ENCODE measurements at places on chromosomes 13 and 19.

GRCh38 chr19:7505288-7505681, 10.6 kb upstream of the ZNF358 start:
- DNase-seq, result no peak

- DNase-seq, result no peak
Measured at GRCh38 chr13:40552895-40553294, 113.5 kb downstream of the FOXO1 start.

- DNase-seq, result no peak
Measured at GRCh38 chr19:28971049-28971448, 241.9 kb downstream of the UQCRFS1 start.

DNA sequence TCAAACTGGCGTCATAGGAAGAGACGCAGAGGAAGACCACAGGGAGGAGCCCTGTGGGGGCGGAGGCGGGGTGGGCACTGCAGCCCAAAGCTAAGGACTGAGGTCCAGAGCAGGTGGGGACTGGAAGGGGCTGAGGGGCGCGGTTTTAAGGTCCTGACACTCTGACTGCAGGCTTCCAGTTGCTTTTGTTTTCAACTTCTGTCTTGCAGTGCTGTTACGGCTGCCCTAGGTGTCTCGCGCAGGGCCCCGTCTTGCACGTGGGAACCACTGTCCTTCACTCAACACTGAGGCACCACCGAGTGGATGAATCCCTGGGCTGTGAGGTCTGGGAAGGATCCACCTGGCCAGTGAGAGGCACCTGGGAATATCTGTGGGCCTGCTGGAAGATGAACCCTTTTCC, 76.0 kb downstream of the TEX29 start:
- no peak for DNase-seq

DNA sequence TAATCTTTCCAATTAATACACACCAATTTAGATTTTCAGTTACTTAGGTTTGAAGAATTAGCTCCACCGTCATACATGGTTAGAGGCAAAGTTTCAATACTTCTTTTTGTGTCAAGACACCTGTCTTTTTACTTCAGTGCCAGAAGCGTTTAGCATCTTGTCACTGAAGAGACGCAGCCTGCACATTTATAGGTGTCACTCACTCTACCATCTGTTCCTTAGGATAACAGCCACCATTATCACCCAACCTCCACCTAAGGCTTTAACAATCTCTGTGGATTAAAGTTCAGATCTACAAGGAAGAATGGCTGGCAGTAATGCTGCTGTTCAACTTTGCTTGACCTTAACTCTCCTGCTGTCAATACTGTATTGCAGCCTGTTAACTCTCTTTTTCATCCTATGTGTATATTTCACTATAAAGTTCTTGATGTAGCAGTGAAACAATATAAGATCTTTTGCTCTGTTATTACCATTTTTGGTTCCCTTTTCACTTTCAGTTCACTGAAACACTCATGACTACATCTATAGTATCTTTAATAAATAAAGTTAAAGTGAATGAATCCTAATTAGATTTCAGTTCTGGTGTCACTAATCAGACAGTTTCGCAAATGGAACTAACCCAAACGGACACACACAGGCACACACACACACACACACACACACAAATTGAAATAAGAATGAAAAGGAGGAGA, 435.6 kb downstream of the PCDH9 start:
- DNase-seq, result no peak

DNA sequence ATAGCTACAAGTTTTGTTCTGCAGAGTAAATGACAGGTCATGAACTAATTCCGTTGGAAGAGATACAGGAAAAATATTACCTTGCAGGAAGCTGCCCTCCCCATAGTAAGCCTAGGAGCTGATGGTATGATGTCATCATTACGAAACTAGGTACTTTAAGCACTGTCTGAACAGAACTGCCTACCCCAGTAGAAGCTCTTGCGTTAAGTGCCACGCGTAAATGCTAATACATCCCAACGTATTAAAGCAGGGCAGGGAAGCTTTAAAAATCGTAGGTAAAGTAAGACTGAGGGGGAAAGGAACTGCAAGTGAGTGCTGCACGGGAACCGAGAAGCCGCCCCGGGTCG, 572 bp downstream of the UGGT2 start:
- DNase-seq, result no peak

DNA sequence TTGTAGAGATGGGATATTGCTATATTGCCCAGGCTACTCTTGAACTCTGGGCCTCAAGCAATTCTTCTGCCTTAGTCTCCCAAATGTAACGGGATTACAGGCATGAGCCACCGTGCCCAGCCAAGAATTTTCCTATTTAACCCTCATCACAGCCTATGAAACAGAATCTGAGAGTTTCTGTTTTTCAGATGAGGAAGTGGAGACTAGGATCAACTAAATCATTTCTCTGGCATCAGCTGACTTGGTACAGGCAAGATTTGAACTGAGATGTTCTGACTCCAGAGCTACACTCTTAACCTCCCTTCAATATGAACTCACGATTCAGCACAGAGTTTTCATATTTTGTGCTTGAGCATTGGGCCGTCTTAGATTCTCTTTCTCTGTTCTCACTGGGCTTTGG, 8.1 kb downstream of the ZNF460 start:
- no peak for DNase-seq

GRCh38 chr13:49810567-49811526, 18.4 kb upstream of the KPNA3 start:
- DNase-seq, result no peak

DNA sequence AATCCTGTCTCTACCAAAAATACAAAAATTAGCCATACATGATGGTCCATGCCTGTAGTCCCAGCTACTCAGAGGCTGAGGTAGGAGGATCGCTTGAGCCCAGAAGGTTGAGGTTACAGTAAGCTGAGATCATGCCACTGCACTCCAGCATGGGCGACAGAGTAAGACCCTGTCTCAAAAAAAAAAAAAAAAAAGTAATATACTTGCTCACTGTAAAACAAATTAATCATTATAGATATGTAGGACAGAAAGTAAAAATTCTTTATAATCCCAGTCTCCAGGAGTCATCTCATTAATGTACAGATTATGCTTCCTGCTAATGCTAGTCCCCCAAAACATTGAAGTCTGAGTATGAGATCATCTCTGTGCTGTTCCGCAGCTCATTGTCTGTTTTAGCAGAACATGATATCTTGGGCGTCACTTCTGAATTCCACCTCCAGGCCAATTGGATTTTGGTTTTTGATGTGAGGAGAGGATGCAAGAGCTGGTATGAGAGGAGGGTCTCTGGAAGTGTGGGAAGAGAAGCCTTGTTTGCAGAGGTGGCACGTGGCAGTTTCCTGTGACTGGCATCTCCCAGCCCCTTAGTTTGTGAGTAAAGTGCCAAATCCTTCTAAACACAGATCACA, 75.4 kb upstream of the NPAS1 start:
- no peak for DNase-seq

GRCh38 chr13:33744589-33745369, 73.2 kb upstream of the RFC3 start:
- DNase-seq, result no peak

DNA sequence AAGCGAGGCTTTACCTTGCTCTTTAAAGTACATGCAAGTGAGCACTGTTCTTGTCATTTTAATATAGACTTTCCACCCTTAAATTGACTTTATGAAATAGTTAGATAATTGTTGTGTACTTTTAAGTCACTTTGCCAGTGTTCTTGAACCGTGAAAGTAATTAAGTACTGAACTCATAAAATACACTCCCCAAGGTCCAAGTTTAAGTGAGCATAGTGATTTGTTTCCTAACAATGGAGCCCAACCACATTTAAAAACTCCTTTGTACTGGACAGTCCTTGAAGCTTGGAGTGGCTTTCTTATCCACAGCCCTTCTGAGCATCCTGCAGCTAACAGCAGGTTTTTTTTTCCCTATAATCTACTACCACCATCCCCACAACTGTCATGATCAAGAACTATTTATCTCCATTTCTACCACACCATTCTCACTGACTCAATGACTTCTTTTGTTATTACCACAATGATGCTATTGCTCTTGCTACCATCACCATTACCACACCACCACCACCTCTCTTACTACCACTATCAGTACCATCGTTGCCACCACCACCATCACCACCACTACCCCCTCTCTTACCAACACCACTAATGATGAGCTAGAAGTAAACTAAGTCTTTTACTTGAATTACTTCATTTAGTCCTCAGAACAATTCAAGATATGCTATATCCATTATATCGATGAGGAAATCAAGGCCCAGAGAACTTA, 452.6 kb downstream of the DIAPH3 start:
- no peak for DNase-seq

DNA sequence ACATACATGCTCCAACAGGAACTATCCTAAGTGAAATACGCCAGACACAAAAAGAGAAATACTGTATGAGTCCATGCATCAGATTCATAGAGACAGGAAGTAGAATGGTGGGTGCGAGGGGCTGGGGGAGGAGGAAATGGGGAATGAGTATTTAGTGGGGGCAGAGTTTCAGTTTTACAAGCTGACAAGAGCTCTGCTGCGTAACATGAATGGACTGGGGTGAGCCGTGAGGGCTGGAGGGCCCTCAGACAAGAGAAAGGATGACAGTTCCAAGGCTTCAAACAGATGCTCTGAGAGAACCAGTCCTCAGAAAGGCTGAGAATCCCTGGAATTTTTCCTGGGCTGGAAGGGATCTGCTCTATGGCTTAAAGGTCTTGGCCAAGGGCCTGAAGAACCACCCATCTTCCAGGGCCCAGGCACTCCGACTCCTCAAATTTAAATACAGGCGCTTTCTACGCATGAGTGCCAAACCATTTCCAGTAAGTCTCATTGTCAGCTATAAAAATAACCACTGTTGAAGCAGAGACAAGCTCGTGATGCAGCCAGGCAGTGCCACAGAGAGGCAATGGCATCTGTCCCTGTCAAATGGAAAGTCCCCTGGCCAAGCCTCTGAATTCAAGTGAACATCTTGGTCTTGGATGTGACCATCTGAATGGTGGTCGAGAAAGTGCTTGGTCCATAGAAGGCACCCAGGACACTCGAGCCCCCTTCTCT, 17.5 kb downstream of the KLF2 start:
- no peak for DNase-seq

GRCh38 chr13:42592915-42593900, 19.3 kb downstream of the TNFSF11 start:
- no peak for DNase-seq

- DNase-seq, result no peak
Measured at GRCh38 chr13:79631051-79631659, 150.2 kb downstream of the NDFIP2 start.

- DNase-seq, result no peak
Measured at GRCh38 chr19:56692206-56692895, 20.8 kb upstream of the ZNF835 start.

- no peak for DNase-seq
Measured at GRCh38 chr13:98626298-98626935, 49.5 kb upstream of the STK24 start.

- peak; percentile 97 for DNase-seq
Measured at GRCh38 chr19:49097453-49098288, 12.4 kb downstream of the SNRNP70 start.

DNA sequence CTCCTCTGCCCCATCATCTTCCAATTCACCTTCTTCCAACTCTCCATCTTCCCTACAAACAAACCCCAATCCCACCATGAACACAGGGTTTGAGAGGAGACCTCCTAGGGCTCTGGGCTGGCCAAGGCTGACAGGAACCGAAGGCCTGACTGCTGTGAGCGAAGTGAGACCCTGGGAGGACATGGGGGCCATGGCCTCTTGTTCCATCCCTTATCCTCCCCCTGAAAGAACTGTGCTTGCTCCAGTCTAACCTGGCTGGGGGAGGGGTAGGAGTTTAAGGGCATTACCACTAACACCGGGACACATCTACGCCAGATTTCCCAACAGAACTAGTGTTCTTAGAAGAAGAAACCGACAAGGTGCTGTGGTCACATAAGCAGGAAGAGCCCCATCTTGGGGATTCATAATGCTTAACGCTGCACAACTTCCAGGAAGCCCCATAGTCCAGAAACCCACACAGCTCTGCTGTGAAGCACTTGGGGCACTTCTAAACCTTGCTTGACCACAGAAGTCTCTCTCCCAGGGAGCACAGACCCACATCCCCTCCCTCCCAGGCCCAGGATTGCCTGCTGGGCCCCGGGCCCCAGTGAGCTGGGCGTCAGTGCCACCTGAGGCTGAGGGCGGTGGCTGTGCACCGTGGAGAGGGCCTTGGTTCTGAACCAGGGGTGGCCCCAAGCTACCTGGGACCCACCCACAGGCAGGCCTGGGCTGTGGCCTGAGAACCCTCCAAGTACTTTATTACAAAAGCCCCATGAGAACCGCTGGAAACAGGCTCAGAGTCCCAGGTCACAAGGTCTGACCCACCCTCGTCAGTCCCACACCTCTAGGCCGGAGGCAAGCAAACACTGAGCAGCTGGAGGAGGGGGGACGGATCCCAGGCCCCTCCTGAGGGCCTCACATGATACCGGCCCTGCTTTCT, 18.8 kb downstream of the ZC3H4 start:
- peak; percentile 74 for DNase-seq

DNA sequence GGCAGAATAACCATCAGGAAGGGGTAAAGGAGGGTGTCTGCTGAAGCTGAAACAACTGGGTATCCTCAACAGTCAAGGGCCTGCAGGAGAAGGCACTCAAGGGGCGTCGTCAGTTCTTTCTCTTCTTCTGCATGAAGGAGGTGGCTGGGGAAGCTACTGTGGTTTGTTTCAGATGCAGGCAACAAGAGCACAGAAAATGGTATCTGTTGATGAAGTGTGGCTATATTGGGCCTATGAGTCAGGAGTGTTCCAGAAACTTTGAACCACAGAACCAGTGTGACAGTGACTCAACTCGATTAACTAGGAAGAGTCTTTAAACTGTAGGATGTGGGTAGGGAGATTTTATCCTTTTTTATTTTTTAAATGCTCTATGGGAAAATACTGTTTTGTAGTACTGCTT, 686.3 kb downstream of the FGF9 start:
- no peak for DNase-seq

- no peak for DNase-seq
Measured at GRCh38 chr19:29515233-29515619, 10.6 kb upstream of the VSTM2B start.

DNA sequence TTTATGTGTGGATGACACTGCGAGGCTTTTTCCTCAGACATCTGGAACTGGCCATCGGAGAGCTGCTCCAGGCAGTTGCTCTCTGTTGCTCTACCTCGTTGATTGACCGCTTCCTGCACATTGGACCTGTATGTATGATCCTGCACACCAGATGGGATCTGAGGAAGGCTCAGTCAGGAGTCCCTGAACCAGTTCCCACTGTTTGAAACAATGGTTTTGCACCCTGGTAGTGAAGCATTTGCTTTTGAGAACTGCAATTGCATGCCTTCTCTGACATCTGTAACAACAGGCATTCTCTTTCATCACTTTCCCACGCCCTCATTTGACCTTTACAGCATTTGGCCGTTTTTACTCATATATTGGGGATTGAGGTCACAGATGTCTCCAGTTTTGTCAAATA, 61.1 kb upstream of the NPAS1 start:
- DNase-seq, result no peak

DNA sequence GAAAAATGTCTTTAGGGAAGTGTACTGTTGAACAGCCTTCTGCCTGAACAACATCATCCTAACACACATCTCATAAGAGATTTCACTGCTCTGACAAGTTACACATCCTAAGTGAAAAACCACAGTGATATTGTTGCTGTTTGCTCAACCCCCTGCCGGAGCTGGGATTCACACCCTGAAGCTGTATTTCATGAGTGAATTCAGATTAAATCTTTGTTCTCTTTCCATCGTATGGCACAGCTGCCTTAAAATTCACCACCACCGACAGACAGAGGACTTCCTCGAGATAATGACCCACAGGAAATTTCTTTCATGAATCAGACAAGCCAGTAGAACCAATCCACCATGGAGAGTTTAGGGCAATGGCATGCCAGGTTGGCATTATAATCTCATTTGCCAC, 280.8 kb downstream of the DCT start:
- DNase-seq, result no peak

GRCh38 chr13:108044954-108045353, 170.4 kb downstream of the LIG4 start:
- no peak for DNase-seq

All from Jurkat, Clone E6-1 (cell line).